ENCODE measurements at places on chromosomes 5 and 9.

- no peak for DNase-seq
These were observed 206.8 kb downstream of the CAAP1 start for GRCh38 chr9:26685818-26686217.

DNA sequence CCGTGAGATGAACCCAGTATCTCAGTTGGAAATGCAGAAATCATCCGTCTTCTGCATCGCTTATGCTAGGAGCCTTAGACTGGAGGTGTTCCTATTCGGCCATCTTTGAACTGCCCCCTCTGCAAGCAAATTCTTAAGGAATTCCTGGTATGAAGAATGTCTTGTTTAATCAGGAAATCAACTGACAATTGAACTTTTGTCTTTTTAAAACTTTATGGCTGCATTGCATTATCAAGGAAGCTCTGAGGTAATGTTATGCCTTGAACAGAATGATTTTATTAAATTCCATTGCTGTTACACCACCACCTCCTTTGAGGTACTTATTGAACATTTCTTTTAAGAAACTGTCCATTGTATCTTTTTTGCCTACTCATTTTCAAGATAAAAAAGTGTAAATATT, 1915.7 kb upstream of the CDH9 start:
- DNase-seq = no peak

GRCh38 chr5:15737871-15738664, 238.1 kb downstream of the FBXL7 start:
- no peak for DNase-seq

GRCh38 chr5:37850226-37850865, 10.5 kb upstream of the GDNF start:
- DNase-seq = no peak

GRCh38 chr5:155056644-155057269, 43.2 kb downstream of the KIF4B start:
- DNase-seq = no peak

- no peak for DNase-seq
These were observed 316.2 kb downstream of the BRINP1 start for GRCh38 chr9:119053070-119053469.

GRCh38 chr9:136117291-136117915, 1.3 kb downstream of the TMEM250 start:
- DNase-seq = peak; percentile 11

DNA sequence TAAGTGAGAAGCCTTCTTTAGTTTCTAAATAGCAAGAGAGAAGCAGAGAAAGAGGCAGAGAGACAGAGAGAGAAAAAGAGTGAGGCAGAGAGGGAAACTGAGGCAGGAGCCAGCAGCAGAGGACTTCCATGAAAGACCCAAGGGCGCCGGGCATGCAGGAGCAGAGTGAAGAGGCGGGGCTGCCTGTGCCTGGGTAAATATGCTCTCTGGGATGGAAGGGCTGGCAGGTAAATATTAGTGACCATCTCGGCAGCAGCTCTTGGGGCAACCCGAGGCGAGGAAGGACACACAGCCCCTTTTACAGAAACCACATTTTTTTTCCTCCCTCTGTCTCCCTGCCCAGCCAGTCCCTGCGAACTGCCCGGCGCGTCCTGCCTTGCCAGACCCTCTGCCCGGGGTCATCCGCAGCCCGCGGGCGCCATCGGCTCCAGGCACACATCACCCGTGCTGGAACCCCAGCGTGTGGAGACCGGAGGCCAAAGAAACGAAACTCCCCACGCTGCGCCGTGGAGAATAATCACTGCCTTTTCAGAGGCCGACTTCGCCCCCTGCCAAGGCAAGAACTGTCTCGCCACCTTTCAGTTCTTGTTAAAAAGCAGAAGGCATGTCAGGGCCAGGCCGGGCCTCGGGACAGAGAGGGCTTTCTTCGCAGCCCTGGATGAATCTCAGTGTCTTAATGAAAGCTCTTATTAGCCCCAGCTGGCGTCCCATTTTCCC, 61.3 kb downstream of the BOD1 start:
- no peak for DNase-seq

- DNase-seq = no peak
These were observed 45.3 kb upstream of the RICTOR start for GRCh38 chr5:39119404-39120051.

GRCh38 chr9:70677055-70677735, 262.7 kb upstream of the KLF9 start:
- DNase-seq = no peak

DNA sequence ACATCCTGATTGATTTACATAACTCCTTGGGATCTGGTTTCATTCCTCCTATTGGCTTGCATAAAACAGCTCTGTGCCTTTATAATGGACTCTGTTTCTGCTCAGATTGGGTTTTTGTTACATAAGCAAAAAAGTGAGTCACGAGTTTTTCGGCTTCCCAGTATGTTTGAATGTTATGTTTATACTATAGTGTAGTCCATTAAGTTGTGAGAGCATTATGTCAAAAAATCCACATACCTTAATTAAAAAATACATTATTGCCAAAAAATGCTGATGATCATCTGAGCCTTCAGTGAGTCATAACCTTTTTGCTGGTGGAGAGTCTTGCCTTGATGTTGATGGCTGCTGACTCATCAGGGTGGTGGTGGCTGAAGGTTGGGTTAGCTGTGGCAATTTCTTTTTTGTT, 144.6 kb downstream of the CCDC171 start:
- no peak for DNase-seq

- no peak for DNase-seq
These were observed 86.4 kb downstream of the MED10 start for GRCh38 chr5:6291961-6292360.

DNA sequence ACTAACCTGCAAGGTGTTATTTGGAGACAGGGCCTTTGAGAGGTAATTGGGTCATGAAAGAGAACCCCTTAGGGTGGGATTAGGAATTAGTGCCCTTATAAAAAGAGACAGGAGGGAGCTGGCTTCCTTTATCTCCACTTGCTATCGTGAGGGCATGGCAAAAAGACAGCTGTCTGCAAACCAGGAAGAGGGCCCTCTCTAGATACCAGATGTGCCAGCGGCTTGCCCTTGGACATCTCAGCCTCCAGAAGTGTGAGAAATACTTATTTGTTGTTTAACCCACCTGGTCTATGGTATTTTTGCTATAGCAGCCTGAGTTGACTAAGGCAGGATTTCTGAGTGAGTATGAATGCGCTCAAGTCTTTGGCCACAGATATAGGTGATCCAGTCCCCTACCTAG, 978 bp upstream of the RGS14 start:
- DNase-seq = no peak

DNA sequence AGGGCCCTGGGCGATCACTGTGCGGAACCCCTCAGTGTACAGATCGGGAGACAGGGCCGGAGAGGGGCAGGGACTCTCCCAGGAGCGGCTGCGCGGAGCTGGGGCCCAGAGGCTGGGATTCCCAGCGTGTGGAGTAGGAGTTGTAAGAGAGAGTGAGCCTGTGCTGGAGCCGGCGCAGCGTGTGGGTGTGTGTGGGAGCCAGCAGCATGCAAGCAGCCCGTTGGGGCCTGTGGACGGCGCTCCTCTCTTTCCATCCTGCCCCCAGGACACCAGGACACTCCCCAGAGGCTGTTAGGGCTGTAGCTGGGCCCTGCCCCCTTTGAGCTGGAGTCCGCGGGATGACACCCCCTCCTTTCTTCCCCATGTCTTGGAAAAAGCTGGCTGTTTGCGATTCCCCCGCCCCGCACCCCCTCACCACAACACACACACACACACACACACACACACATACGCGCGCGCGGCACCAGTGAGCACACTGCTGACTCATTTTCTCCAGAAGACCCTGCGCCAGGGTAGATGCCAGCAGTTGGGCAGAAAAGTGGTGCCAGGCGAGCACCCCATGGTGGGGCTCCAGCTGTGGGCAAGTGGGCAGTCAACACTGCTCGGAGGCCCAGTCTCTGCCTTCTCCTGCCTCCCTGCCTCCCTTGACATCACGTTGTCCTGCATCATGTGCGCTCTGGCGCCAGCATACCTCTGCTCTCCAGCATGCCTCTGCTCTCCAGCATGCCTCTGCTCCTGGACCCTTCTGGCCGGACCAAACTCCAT, 1.5 kb downstream of the COL27A1 start:
- DNase-seq = no peak

DNA sequence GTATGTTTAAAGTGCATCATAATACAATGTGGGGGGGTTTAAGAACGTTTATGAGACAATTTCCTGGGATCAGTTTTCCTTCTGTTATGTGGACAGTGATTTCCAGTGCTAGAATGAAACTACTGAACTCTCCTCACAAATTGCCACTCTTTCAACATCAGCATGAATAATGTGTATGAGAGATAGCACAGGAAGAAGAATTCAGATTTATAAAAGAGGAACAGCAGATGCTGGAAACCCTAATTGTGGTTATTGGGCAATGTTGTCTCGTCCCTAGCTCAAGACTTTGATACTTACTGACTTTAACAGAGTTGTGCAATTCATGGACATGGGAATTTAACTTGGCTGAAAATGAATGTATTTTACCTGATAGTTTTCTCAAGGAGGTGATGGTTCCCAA, 410.8 kb upstream of the MEF2C start:
- DNase-seq = no peak

DNA sequence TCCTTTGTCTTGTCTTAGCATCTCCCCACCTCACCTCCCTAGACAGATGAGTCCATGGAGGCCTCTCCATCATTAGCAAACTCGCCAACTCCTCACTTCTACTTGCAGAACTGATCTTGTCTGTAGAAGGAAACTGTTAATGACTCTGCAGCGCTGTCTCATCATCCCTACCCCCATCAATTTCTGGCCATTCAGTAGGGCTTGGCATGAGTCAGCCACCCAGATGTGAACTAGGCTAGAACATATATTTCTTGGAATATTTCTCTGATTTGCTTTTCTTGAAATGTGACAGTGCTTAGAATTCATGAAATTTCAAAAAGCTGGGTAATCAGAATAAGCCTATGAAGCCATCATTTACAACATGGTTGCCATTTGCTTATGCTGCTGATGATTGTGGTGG, 1125.0 kb upstream of the DMAC1 start:
- DNase-seq = no peak

GRCh38 chr9:111957856-111958631, 61.4 kb downstream of the UGCG start:
- DNase-seq = no peak

DNA sequence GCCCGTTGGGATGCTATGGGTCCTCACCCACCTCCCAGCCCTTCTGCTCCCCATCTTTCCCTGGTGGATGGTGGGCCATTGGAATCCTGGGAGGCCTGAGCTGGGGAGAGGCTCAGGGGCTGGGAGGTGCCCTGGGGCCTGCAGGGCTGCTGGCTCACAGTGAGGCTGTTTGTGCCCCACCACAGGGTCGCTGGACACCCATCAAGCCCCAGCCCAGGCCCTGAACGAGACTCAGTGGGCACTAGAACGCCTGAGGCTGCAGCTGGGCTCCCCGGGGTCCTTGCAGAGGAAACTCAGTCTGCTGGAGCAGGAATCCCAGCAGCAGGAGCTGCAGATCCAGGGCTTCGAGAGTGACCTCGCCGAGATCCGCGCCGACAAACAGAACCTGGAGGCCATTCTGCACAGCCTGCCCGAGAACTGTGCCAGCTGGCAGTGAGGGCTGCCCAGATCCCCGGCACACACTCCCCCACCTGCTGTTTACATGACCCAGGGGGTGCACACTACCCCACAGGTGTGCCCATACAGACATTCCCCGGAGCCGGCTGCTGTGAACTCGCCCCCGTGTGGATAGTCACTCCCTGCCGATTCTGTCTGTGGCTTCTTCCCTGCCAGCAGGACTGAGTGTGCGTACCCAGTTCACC, 4.9 kb upstream of the AIF1L start:
- no peak for DNase-seq

DNA sequence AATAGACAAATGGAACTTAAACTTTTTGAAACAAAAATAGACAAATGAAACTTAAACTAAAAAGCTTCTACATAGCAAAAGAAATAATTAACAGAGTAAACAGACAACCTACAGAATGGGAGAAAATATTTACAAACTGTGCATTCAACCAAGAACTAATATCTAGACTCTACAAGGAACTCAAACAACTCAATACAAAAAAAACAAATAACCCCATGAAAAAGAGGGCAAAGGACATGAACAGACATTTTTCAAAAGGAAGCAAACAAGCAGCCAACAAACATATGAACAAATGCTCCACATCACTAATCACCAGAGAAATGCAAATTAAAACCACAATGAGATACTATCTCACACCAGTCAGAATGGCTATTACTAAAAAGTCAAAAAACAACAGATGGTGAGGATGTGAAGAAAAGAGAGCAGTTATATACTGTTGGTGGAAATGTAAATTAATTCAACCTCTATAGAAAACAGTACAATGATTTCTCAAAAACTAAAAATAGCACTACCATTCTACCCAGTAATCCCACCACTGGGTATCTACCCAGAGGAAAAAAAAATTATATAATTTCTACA, 170.8 kb upstream of the RGMB start:
- DNase-seq = no peak

GRCh38 chr9:68603371-68603770, 62.7 kb upstream of the TMEM252 start:
- DNase-seq = no peak

DNA sequence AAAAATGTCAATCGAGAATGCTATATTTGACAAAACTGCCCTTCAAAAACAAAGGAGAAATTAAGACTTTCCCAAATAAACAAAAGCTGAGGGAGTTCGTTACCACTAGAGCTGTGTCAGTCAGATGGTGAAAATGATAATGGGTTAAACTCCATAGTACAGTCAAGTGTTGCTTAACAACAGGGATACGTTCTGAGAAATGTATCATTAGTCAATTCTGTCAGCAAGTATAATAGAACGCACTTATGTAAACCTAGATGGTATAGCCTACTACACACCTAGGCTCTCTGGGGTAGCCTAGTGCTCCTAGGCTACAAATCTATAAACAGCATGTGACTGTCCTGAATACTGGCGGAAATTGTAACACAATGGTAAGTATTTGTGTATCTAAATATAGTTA, 138.7 kb downstream of the DRD1 start:
- no peak for DNase-seq

GRCh38 chr9:122004589-122004988, 88.5 kb downstream of the TTLL11 start:
- DNase-seq = no peak

GRCh38 chr5:150122158-150122510, 33.5 kb downstream of the PDGFRB start:
- DNase-seq = no peak

DNA sequence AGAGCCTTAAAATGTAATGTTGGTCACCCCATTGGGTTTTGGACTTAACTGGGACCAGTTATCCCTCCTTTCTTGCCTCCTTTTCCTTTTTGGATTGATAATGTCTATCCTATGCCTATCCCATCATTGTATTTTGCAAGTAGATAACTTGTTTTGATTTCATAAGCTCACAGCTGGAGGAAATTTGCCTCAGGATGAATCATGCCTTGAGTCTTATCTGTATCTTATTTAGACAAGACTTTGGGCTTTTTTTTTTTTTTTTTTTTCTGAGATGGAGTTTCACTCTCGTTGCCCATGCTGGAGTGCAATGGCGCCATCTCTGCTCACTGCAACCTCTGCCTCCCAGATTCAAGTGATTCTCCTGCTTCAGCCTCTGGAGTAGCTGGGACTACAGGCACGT, 443.3 kb downstream of the DNAH5 start:
- no peak for DNase-seq

- no peak for DNase-seq
These were observed 43.3 kb downstream of the NCS1 start for GRCh38 chr9:130215341-130216119.

GRCh38 chr9:136296434-136297015, 7.4 kb downstream of the CCDC187 start:
- DNase-seq = no peak

- DNase-seq = no peak
These were observed 18.4 kb upstream of the SPINK4 start for GRCh38 chr9:33221568-33221884.

- no peak for DNase-seq
These were observed 354.1 kb upstream of the RFX3 start for GRCh38 chr9:3879726-3880505.
